ENCODE measurements at places on chromosomes 6 and 20.

DNA sequence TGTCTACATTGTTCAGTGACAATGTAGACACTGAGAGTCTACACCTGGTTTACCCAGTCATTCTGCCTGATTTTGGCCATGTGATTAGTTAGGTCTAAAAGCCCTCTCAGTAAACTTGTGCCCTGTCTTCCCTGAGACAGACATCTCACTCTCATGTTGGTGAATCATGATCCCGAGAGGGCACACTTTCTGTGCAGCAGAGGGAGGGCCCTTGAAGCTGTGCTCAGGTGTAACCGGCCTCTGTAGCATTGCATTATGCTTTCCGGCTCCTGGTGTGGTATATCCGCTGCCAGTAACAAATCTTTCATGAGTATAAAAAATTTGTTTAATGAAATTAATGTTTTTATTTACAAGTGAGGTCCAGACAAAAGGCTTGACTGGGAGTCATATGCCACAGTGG is 85.0 kb downstream of the RALGAPA2 start:
- no peak for DNase-seq

GRCh38 chr6:155381673-155382337 is 67.5 kb upstream of the TFB1M start:
- DNase-seq: no peak

- DNase-seq: no peak
Measured at GRCh38 chr6:161626132-161626676, 352.3 kb upstream of the AGPAT4 start.

GRCh38 chr6:3921663-3922062 is 72.5 kb downstream of the FAM50B start:
- no peak for DNase-seq

DNA sequence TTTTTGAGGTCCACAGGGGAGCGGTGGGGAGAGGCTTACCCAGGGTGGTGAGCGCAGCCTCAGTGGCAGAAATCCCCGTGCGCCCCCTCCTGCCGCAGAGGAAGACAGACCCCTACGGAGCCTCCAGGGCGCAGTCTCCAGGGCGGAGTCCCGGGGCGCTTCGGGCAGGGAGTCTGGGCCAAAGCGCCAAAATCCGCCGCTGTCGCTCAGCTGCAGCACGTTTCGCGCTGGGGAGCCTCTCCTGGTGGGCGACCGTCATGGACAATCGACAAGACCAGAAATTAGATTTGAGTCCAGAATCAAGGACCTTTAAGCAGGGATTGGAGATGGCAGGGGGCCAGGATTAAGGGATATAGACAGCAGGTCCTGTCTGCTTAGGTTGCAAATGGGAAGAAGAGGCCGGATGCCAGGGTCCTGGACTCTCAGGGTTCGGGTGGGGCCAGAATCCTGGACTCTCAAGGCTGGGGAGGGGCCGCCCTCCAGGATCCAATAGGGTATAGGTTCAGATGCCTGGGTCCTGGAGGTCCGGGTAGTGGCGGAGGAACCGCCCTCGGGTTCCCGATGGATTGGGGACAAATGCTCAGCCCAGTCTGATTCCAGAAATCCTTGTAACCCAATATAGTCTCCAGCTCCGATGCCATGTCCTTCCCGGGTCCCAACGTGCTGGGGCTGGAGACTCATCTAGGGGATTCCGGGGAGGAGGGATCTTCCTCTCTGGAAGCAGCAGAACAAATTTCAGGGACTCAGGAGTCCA is 7.9 kb upstream of the HLA-E start:
- DNase-seq: no peak

GRCh38 chr6:109373762-109374161 is 8.5 kb downstream of the CD164 start:
- DNase-seq: peak; percentile 30

GRCh38 chr6:83371423-83371822 is 59.4 kb downstream of the ME1 start:
- no peak for DNase-seq

DNA sequence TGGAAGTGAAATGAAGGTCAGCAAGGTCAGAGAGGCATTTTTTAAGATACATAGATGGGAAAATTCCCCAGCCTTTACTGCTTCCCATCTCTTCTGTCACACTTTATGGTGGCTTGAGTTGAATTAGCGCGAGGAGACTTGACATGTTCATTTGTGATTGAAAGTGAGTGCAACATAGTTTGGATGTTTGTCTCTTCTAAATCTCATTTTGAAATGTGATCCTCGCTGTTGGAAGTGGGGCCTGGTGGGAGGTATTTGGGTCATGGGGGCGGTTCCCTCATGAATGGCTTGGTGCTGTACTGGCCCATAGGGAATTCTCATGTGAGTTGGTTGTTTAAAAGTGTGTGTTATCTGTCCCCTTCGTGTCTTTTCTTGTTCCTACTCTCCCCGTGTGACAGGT is 237.2 kb downstream of the CDKAL1 start:
- DNase-seq: no peak

DNA sequence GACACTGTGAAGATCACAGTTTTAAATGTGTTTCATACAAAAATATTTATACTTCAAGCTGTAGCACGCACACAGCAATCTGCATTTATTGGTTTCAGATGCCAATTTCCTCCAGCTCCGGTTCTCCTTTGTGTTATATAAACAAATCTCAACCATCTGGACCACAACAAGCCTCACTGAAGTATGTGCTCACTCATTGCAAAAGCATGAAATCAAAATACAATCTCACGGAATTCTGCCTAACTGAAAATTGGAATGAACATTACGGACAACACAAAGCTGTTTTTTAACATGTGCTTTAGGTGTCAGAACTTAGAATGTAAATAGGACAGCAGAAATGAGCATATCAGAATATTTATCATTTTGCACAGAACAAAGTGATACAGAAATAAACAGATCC is 38.0 kb downstream of the RCAN2 start:
- no peak for DNase-seq

- DNase-seq: no peak
Measured at GRCh38 chr6:14142511-14143223, 25.1 kb downstream of the CD83 start.

DNA sequence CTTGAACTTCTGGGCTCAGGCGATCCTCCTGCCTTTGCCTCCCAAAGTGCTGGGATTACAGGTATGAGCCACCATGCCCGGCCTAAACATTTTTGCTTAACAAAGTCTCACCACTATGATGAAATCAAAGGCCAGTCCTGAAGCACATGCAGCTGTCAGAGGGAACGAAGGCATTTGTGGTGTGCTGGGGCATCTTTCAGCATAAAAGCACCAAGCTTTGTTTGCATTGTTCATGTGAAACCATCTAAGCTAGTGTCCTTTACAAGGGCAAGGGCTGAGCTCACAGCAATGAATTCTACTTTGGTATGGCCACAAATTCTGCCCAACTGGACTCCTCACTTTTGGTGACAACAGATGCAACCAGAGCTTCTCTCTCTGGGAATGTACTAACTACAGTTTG is 66.8 kb downstream of the ZFP64 start:
- DNase-seq: no peak

DNA sequence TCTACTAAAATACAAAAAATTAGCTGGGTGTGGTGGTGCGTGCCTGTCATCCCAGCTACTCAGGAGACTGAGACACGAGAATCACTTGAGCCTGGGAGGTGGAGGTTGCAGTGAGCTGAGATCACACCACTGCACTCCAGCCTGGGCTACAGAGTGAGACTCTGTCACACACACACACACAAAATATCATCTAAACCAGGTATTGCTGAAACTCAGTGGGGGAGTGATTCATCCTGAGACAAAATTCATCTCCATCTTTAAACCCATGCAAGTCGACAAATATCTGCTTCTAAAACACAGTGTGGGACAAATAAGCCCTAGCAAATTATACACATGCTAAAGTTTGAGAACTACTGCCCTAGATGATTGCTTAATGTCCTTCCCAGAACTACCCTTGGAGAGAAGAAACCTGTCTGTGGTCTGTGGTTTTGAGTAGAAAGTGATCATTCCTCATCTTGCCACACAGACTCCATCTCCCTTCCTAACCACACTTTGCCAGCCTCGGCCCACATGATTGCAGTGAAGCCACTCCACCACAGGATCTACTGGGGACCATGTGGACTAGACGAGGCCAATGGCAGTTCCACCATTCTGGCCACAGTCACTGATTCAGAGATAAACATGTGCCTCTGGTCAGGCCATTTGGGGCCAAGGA is 130.3 kb downstream of the OPRM1 start:
- peak; percentile 43 for DNase-seq

DNA sequence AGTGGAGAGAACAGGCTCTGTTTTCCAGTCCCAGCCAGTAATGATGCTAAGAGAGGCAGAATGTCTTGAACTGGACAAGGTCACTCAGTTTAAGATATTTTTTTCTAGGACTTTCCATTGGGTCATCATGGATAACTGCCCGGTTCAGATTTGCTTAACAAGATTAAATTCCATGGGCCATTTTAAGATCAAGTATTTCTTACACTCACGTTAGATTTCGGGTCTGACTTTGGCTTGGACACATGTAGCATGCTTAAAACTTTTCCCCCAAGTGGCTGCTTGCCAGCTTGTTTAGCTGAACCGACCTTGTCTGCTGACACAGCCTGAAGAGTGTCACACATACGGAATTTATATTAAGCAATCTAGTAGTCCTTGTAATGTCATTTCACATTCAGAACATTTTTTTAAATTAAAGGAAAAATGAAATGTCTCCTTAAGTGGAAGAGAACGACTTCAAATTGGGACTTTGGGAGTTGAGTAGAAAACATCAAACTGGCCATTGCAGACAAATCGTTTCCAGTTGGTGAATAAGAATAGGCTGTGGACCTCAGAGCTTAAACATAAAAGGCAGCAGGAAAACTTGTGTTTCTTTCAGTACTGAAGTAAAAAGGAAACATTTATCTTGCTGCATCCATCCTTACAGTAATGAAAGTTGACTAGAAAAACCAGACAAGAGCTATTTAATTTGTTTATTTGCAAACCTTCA is 29.0 kb downstream of the ARMC2 start:
- no peak for DNase-seq

- DNase-seq: no peak
Measured at GRCh38 chr6:25874822-25875562, 949 bp upstream of the SLC17A3 start.

- DNase-seq: no peak
Measured at GRCh38 chr6:106557837-106558236, 71.5 kb downstream of the RTN4IP1 start.

- DNase-seq: no peak
Measured at GRCh38 chr6:12082368-12082767, 70.3 kb downstream of the HIVEP1 start.

DNA sequence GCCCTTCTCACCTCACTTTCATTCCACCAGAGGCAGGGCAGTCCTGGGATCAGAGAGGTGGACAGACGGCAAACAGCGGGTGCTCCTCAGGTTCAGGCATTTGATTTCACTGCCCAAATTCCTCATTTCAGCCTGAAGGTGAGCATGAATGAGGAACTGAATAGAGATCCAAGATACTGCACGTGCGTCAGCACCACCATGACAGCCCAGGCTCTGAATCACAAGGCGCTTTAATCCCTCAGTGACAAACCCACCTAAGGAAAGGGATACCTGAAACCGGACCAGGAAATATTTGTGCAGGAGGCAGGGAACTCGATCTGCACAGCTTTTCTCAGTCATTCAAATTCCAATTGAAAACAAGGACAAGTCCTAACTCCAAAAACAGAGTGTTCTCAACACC is 174.8 kb upstream of the HEY2 start:
- no peak for DNase-seq

DNA sequence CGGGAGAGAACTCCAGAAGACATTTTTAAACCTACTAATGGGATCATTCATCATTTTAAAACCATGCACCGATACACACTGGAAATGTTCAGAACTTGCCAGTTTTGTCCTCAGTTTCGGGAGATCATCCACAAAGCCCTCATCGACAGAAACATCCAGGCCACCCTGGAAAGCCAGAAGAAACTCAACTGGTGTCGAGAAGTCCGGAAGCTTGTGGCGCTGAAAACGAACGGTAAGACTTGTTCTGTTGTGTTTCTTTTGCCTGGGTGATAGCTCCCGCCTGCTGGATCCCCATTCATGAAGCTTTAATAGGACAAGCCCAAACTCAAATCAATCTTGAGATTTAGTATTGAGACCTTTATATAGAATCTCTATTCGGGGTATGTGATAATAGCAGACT is 4.2 kb downstream of the TNFAIP3 start:
- DNase-seq: no peak

DNA sequence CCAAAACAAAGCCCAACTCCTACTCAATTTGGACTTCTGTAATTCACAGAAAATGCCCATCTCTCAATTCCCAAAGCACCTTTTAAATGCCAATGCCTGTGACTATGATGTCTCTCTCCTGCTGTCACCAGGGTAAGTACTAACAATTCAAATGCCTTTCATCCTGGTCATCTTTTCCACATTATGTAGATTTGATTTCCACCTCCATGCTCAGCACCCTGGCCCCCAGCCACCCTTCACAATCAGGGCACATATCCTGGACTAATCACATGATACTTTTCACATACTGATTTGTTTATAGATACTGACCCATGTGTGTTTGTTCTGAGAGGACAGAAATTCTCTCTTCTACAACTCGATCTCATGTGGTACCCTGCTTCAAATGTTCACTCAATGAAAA is 236.3 kb downstream of the PTPRK start:
- no peak for DNase-seq

DNA sequence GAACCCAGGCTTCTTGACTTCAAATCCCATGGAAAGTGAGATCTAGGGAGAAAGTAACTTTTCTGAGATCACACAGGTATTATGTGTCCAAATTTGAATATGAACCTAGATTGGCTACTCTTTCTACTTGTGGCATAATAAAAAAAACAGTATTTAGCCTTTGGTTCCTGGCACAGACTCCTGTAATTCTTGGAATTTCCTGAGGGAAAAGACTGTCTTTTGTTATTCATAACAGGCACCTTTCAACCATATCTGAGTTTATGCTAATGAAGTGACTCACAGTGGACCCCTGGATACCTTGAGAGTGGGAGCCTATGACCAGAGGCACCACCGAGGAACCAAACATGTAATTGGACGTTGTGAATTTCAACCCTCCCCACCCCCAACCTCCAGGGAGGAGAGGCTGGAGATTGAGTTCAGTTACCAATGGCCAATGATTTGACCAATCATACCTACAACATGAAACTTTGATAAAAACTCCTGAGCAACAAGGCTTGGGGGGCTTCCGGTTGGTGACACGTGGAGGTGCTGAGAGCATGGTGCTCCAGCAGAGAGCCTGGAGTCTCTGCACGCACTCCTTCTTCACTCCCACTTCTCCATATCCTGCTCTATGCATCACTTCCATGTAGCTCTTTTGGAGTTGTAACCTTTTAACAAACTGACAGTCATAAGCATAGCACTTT is 48.8 kb downstream of the LAMA4 start:
- DNase-seq: no peak

- DNase-seq: no peak
Measured at GRCh38 chr6:149063468-149063867, 254.0 kb upstream of the TAB2 start.

- no peak for DNase-seq
Measured at GRCh38 chr20:23631981-23632710, 5.6 kb downstream of the CST3 start.

DNA sequence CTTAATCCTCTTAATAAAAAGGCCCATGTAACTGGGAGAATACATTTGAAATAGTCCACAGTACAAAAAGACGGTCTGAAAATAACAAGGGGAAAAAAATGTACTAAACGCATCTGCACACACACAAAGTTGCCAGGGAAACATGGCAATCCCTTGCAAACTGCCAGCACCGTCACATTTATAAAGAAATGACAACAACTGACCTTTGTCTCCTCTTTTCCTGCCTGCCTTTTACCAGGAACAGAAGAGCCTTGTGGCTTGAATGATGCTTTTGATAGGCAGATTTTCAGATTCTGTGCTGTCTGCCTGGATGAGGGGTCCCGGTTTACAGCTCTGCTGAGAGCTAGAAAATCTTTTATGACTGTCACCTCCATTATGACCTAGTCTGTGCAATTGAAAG is 308.6 kb upstream of the ZFP64 start:
- no peak for DNase-seq

All from stimulated activated naive CD8-positive, alpha-beta T cell treated with anti-CD3 and anti-CD28 coated beads, Interleukin-15, Interleukin-2, amounts not matched to agents 100 U/mL and 50 U/mL, for 24 hours (primary cell).